ENCODE measurements at places on chromosomes 7 and 10.

- no peak for DNase-seq
Observed at GRCh38 chr10:48682265-48682664, 2.4 kb upstream of the WDFY4 start.

DNA sequence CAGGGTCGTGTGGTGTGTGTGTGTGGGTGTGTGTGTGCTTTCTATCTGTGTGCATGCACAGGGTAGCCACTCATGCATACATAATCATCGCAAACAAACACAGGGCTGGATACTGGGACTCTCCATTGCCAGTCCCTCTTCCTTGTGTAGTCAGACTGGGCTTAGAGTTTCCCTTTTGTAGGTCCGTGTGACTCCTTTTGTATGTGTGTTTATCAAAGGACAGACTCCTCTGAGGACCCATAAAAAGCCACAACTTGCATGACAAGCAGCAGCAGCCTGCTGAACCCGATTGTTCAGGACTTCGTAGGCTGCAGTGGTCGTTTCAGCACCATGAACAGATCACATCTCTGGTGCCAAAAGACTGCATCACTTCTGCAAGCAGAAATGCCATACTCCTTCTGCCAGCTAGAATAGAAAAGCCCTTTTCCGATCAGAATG is 895 bp downstream of the VSTM2A start:
- no peak for DNase-seq

GRCh38 chr10:30999070-30999712 is 32.5 kb downstream of the ZNF438 start:
- DNase-seq = no peak

DNA sequence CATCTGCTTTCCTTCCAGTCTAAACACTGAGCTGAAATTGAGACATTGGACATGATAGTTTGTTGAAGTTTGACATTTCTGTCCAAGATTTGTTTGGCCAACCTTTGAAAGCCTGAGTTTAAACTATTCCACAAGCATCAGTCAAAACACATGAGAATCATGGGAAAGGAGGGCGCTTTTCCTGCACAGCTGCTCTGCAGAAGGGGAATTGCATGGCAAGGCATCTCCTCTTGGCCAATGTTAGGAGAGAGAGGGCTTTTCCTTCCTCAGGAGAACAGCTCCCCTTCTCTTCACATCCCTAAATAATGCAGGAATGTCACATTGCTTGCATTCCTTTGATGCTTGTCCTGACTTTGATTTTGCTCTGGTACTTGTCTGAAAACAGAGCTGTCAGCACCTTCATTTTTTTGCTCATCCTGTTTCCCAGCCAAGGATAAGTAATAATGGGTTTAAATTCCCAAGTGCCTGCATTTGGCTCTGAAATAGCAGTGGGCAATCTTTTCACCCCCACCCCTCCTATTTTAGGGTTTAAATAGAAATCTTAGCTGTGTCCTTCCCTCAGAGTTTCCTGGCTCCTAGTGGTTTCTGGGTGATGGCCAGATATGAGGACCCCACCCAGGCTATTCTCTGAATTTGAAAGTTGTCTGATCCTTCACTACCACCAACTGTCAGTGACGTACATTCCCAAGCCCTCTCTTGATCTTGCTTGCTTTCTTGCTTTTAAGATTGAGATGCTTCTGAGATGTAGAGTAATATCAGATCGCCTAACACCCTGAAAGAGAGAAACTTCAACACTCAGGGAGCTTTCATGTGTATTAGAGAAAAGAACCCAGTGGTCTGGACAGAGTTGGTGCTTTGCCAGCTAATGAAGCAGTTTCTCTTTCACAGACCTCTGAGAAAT is 75.2 kb upstream of the NPVF start:
- no peak for DNase-seq

GRCh38 chr10:126511917-126512479 is 123.7 kb upstream of the ADAM12 start:
- no peak for DNase-seq

DNA sequence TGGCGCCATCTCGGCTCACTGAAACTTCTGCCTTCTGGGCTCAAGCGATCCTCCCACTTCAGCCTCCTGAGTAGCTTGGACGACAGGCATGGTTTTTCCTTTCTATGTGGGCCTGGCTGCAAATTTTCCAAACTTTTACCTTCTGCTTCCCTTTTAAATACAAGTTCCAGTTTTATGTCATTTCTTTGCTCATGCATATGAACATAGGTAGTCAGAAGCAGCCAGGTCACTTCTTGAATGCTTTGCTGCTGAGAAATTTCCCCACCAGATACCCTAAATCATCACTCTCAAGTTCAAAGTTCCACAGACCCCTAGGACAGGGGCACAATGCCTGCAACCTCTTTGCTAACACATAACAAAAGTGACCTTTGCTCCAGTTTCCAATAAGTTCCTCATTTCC is 21.6 kb upstream of the RPEL1 start:
- DNase-seq = no peak

DNA sequence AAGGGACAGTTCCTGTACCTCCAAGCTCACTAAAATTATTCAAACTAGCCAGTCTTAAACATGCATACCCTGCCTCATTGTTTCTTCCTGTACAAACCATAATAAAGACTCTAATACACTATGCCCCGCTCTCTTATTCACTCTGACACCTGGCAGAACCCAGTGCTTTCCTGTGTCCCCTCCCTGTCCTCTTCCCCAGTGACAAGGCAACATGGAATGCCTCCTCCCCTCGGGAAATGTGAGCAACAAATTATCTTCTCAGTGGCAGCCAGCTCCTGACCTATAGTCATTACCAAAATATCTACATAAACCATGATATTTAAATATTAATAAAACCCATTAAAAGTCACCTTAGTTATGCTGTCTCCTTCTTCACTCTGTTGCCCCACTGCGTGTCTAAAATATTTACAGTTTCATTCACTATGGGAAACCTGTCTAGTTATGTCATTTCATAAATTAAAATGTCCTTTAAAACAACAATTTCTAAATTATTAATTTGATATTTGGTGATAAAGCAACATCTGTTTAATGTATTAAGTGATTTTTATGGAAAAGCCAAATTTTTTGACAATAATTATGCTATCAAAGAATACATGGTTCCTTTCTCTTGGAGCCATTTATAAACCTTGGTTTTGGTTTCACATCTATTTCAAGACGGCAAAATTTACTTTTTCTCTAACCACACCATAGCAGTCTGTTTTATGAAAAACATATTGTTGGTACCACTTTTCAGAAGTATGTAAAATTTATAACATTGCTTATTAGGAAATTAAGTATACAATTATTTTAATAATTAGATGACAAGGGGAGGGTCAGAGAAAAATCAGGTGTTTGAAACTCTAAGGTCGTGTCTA is 1355.2 kb downstream of the XPNPEP1 start:
- DNase-seq = no peak

DNA sequence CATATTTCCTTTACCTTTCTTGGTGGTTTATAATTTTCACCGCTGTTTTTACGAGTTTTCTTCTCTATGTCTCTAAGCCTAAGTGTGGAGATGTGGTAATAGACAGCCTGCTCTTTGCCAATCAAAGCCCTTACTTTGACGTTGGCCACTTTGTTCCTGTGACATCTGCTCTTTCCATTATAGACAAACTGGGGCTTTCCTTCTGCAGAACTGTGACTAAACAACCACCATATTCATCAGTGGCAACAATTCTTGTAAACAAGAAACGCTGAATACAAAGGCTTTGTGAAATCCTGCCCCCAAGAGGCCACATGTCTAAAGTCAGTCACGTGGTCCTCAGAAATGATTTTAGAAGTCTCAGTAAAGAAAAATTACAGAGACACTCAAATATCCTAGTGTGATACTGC is 59.6 kb upstream of the CAPZA2 start:
- peak; percentile 28 for DNase-seq

DNA sequence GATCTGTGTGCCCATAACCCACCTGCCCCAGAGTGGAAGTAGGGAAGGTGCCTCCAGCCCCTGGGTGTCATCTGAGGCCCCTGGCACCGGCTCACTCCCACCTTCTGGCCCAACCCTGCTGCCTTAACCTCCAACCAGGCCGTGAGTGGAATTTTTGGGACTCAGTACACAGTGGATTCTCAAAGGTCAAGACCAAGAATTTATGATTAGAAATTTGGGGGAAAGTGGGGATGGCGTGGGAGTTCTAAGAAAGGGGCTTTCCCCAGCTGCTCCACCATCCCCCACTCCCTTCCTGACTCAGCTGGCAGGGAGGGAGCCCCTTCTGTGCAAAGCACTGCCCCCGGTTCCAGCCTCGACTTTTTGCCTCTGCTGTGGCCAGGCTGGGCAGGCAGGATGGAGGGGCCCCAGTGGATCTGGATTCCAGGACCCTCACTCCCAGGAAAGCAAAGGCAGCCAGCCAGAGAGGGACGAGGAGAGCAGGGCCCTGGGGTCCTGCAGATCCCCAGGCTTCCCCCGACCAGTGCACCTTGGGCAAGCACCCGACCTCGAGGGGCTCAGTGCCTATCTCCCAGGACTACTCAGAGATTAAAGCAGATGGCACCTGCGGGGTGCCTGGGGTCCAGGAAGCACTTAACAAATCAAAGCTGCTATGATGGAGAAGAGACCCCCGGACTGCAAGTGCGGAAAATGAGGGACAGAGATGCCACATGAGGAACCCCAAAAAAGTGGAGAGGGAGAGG is 12.8 kb downstream of the SPOCK2 start:
- no peak for DNase-seq

- DNase-seq = no peak
Observed at GRCh38 chr7:49976238-49976637, 116.8 kb downstream of the ZPBP start.

DNA sequence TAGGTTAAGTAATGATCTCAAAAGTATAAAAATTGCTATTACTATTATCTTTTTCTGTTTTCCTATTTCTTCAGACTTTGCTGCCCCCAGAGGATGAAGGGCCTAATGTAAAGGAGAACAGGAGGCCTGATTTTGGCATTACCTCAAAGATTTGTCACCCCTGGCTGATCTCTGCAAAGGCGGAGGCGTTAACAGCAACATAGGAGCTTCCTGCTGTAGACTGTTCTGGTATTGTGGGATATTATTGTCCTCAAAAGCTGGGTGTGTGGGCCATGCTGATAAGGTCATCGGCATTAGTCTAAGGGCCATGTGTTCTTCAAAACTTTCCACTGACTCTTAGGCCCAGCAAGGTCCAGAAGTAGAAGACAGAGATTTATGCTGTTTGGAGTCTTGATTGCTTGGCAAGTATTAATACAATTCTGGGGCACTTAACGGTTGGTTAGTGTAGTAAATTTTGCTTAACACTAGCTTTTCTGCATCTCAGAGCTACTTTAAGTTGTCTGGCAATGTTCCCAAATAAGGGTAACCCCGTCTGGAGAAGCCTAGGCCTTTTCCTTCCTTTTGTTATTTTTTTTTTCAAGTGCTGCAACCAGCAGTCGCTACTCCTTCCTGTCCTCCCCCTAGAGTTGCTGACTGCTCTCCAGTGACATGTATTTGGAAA is 14.0 kb upstream of the ENTPD1 start:
- DNase-seq = no peak

- DNase-seq = no peak
Observed at GRCh38 chr10:72688208-72688651, 3.7 kb upstream of the MCU start.

GRCh38 chr7:26307791-26308190 is 16.1 kb downstream of the SNX10 start:
- DNase-seq = no peak

- DNase-seq = no peak
Observed at GRCh38 chr7:146862415-146862814, 745.8 kb downstream of the CNTNAP2 start.

DNA sequence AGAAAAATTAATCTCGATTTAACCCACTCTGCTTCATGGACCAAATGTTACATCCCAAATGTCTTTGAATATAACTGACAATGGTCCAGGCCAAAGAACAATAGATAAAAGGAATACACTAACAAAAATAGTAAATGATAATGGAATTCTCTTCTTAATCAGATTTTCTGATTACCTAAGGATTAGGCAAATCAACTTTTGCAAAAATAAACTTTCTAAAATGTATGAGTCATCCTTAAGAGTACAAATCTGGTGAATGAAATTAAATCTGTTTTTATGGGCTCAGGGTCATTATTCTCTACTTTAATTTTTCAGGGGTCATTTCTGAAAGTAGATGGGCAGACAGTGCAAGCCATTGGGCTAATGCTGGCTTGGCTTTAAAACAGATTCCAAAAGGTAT is 102.1 kb upstream of the FAM13C start:
- DNase-seq = no peak

GRCh38 chr7:9600974-9601373 is 1167.6 kb downstream of the NXPH1 start:
- no peak for DNase-seq

- DNase-seq = no peak
Observed at GRCh38 chr10:23630376-23630775, 191.5 kb downstream of the OTUD1 start.

- peak; percentile 28 for DNase-seq
Observed at GRCh38 chr7:33905389-33906032, at the start of gene BMPER. BMPER (plus strand) TSS chr7:33905539; CDS start chr7:33905614, 75 bp downstream.

- DNase-seq = no peak
Observed at GRCh38 chr10:119263951-119264617, 56.7 kb downstream of the GRK5 start.

GRCh38 chr7:47763063-47763974 is 181.4 kb upstream of the TNS3 start:
- DNase-seq = no peak

GRCh38 chr7:75971961-75972763 is 22.2 kb downstream of the TMEM120A start:
- no peak for DNase-seq

DNA sequence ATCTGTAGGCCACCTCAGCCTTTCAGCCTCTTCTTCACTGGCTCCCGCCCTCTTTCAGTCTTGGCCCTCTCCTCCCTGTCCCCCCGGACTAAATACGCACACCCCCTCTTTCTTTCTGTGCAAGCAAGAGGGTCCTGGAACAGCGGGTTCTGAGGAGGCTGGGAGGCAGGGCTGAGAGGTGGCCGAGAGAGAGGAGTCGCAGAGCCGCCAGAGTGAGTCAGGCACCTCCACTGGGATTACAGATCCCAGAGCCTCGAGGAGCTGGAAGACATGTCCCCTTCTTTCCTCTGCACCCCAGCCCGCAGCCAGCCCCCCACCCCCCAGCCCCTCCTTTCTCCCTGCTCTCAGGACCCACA is 182 bp downstream of the CCDC136 start:
- no peak for DNase-seq

DNA sequence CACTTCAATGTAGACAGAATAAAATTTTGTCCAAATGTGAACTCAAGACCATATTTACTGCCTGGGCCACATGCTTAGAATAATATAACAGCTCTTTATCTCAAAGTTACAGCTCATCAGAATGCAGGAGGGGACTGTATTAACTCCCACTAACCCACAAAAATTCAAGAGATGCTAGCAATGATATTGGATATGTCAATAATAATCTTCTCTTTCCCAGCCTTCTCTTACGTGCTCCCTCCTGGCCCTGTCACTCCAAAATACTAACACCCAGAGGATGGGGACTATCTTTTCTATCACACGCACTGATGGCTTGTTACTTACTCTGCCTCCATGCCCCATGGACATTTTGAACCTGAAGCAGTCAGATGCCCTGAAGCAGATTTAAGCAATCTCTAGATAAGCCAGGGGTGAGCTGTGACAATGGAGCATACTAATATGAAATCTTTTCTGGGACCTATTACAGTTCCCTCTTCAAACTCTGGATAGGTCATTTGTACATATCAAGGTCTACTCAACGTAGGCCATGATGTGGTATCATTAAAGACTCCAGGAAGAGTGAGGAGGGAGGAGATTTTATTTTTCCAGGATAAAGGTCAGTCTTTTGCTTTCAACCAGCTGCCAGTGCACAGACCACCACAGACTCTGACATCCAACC is 803.0 kb downstream of the GRM8 start:
- no peak for DNase-seq

- no peak for DNase-seq
Observed at GRCh38 chr7:2511769-2512168, 7.8 kb upstream of the LFNG start.

- no peak for DNase-seq
Observed at GRCh38 chr7:39565538-39565937, 666 bp upstream of the YAE1 start.
